ENCODE measurements at places on chromosomes 6 and 20.

DNA sequence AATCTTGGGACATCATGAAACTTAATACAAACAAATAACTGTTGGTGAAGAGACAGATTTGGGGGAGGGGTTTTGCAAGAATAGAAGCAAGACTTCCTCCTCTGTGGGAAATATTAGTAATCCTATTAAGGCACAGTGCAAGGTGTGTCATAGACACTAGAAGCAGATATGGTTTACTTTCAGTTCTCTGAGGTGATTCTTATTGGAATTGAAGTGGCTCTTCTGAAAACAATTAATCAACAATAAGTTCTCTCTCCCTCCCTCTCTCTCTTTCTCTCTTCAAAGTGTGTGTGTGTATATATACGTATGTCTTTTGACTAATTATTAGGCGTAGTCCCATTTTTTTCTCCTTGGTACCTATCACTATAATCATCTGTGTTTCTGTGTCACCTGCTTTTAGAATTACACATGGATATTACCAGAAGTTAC, 99.8 kb downstream of the HIVEP2 start:
- peak; percentile 69 for DNase-seq

GRCh38 chr6:25329982-25330381, 50.8 kb downstream of the CARMIL1 start:
- no peak for DNase-seq

DNA sequence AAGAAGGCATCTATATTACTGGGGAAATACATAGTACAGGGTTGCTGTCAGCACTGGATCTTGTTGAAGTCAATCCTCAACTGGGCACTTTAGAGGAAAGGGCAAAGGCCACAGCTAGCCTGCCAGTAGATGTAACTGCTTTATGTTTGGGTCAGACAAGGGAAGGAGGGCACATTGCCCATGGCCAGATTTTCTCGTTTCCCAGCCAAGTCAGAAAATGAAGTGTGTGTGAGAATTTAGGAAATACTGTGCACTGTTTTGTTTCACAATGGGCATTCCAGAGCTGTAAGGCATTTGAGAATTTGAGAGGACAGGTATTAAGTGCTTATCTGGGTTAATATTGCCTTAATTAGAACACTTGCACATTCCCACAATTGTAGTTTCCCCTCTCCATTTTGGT, 183.9 kb upstream of the MCHR2 start:
- no peak for DNase-seq

DNA sequence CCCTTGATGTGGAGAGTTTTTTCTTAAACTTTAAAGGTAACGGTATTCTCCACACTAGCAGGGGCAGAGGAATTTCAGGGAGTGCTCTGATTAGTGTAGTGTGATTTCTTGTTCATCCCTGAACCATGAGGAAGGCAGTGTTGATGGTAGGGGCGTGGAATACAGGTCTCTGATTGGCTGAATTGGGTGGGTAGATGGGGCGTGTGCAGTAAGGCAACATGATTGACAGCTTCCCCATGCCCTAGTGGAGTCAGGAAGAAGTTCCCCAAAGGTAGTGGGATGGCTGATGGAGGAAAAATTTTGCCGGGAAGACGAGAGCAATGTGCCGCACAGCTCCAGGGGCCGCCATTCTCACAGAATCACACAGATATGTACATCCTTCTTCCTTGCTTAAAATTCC, 97.4 kb upstream of the SALL4 start:
- no peak for DNase-seq

GRCh38 chr6:88383183-88383582, 217.0 kb upstream of the CNR1 start:
- no peak for DNase-seq

DNA sequence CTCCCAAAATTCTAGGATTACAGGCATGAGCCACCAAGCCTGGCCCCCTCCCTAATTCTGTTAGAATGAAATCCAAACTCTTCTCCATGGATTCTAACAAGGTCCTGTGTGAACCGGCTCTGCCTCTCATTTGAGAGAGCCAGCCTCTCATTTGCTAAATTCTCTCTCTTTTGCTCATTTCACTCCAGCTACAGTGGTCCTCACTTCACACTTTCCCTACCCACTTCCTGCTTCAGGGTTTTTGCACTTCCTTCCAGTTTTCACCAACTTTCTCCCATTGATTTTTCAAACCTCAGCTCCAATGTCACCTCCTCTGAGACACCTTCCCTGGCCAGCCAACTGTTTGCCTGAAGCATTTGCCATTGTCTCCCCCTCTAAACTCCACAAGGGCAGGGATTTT, 5.1 kb downstream of the COX4I2 start:
- no peak for DNase-seq

- DNase-seq = peak; percentile 71
These were observed 17.9 kb upstream of the PRDM13 start for GRCh38 chr6:99588618-99589289.

DNA sequence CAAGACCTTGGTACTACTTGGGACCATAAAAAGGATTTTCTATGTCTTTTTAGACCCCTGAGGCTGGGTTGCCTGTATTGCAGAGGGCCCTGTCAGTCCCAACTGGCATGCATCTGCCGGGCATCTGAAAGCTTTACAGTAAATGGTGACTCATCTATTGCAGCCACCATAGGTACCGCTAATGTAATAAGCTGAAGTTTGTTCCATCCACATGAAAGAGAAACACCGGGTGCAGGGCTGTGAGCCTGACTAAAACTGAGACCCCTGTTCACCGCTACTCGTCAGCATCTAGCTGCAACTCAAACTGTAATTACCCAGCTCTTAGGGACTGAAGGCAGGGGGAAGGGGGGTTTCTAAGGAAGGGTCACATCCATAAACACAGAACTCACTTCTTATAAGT, 49.5 kb downstream of the TRERF1 start:
- peak; percentile 71 for DNase-seq

DNA sequence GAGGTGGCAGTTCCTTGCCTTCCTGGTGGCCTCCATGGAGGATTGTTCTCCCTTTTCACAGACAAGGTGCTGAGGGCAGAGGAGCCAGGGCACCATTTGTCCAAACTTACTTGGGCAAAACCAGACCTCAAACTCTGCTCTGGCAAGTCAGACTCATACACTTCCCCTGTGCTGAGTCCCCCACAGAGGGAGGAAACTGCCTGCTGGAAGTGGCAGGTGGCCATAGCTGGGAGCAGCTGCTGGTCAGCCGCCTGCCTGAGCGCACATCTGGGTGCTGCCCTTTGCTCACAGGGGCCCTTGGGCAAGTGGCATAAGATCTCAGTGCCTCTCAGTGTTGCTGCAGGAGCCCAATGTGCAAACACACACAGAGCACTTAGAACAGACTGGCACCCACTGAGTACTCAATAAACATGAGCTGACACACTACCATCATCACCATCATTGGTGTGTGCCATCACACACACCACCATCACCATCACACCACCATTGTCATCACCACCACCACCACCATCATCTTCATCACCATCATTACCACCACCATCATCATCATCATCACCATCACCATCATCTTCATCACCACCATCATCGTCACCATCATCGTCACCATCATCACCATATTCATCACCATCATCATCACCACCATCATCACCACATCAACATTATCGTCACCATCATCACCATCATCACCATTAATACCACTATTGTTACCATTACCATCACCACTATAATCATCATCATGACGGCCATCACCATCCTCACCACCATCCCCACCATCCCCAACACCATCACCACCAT, 17.6 kb downstream of the NOL4L start:
- no peak for DNase-seq

- peak; percentile 80 for DNase-seq
These were observed 1.3 kb downstream of the HMGA1 start for GRCh38 chr6:34237722-34238584.

DNA sequence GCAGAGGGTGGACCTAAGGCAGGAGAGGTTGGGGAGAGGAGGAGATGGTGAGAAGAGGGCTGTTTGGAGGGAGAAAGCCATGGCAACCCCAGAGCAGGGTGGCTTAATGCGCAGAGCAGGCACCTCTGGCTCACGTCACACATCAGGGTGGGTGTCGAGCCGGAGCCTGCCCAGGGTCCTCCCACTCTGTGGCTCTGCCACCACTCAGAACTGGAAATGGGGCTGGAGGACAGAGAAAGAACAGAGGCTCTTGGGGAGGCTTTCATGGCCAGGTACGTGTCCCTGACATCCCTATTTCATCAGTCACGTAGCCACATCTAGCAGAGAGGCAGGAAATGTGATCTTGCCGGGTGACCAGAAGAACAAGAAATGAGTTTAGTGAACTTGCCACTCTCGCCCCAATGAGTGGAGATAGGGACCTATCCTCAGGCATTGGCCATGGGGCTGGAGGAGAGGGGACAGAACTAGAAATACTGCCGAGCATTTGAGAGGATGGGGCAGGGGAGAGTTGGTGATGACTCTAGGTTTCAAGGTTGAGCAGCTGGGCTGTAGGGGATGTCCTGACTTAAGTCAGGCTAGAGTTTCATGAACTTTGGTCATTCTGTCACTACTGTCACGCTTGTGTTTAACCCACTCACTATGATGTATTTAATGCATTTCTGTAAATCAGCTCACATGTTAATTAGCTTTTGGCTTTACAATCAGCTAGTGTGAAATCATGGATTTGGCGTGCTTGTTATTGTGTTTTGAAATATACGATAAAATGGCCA, 52.7 kb downstream of the CDH26 start:
- DNase-seq = no peak

DNA sequence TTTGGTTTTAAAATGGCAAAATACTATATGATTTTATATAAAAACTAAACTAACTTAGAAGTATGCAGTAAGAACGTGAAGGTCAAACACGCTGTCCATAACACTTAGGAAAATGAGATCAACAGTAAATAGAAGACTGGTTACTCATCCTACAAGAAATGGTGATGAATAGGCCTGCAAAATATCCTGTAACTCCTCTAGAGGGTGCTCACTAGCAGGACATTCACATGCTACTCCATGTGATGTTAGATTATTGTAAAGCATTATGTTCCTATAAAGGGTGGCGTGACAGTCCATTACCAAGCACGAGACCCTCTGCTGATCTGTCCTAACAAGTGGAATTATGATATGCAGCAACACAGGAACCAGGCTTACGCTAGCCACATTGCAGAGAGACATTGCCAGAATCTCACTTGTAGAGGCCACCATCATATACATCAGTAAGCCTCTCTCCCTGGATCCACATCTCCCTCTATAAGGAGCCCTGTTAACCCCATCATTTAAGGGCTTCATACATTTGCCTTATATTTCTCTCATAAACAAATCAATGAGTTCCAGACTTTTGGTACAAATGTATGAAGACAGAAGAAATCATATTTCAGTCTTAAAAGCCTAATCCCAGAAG, 18.0 kb upstream of the DEFB129 start:
- DNase-seq = peak; percentile 73

DNA sequence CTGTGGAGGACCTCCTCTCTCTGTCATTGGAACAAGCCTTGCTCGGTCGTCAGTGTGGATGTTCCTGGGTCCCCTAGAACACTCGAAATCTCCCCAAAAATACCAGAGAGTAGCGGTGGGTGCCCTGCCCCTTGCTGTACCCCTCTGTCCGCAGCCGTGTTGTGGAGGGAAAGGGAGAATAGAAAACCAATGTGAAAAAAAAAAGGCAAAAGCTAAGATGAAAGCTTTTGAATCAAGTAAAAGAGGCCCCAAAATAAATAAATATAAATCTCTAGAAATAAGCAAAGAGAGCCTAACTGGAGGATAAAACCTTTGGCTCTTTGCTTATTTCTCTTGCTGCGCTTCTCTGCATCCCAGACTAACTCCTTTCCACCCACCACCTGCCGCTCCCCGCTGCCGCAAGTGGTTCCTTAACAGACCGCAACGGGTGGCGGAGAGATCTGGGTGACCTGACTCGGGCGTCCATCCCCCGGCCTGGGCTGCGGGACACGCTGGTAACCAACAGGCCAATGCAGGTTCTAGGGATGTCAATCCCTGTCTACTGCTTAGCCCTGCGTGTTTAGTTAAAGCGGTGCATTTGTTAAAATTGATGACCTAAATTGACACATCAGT, 110.0 kb downstream of the GPX5 start:
- DNase-seq = peak; percentile 11
